ENCODE measurements at places on chromosomes 6 and 20.

DNA sequence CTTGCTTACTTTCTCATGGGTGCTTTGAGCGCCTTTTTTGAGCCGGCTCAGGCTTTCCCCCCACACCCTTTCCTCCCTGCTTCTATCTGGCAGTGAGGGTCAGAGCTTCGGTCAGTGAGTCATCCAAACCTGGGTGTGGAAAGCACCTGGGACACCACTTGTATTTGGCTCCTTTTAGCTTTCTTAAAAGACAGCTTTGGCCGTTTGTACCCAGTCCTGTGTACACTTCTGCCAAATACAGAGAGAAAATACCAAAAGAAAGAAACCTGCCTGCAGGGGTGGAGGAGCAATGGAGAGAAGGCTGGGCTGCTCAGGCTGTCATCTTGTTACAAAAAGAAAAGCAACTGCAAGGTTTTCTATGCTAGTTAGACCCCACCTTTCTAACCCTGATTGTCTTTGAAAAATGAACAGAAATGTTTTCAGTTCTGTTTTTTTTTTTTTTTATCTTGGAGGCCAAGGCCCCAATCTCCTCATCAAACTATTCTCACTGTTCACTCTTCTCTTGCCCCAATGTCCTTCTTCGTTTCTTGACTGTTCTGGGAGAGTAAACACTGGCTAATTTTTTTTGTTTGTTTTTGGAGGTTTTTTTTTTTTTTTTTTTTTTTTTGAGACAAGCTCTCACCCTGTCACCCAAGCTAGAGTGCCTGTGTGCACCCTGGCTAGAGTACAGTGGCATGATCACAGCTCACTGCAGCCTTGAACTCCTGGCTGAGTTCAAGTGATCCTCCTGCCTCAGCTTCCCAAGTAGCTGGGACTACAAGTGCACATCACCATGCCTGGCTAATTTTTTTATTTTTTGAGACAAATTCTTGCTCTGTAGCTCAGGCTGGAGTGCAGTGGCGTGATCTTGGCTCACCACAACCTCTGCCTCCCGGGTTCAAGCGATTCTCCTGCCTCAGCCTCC lies 76.4 kb downstream of the SSR1 start:
- no peak for DNase-seq

GRCh38 chr6:95280686-95281273 lies 296.6 kb upstream of the MANEA start:
- no peak for DNase-seq

DNA sequence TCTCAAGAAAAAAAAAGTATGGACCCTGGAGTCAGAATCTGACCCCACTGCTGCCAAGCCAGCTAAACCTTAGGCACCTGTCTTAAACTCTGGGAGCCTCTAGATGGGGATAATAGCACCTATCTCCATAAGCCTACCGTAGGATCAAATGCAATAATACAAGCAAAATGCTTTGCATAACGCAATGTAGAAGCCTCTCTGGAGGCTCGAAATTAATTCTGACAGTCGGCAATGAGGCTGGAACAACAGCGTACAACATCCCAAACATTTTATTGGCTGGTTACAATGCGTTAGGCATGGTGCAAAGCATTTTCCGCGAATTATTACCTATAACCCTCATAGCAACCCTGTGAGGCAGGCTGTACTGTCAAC lies 521 bp downstream of the CDK5RAP1 start:
- no peak for DNase-seq

DNA sequence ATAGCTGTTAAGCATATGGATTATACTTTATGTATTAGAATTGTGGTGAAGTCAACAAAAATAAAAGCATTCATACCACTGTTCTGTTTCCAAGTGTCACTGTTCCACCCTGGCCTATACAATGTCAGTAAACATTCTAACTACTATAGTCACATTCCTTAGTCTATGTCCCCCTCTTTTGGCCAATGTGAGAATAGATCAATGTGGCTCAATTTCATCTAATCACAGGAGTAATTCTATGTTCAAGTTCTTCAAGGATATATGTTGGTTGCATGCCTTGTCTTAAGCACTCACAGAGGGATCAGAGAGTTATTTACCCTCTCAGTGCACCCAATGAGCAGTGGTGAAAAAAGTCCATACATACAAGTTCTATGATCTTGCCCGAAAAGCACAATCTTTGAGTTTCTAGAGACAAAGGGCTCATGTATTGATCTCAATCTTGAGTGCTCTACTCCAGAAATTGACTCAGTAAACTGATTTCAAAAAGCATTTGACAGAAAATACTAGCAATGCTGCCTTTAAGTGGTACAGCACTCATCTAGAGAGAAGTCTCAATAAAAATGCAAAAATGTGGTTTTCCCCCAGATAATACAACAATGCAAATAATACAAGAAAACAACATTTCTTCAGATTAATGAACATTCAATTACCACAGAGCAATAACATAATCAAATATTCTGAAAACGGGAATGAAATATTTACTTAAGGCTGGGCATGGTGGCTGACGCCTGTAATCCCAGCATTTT lies 16.5 kb downstream of the SMLR1 start:
- DNase-seq: no peak

DNA sequence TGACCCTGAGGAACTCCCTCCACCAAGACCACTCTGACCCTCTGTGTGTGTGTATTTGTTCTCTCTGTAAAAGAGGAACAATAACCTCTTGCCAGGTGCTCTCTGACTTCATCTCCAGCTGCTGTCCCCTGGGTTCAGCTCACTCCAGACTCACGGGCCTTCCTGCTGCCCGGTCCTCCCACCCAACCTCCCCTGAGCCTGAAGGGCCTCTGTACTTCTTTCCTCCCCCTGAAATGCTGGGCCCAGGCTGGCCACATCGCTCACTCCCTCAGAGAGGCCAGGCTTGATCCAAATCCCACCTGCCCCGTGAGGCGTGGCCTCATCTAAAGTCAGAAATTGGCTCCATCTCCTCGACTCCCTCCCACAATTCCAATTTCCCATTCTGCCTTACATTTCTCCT lies 202.4 kb downstream of the PRKN start:
- no peak for DNase-seq

DNA sequence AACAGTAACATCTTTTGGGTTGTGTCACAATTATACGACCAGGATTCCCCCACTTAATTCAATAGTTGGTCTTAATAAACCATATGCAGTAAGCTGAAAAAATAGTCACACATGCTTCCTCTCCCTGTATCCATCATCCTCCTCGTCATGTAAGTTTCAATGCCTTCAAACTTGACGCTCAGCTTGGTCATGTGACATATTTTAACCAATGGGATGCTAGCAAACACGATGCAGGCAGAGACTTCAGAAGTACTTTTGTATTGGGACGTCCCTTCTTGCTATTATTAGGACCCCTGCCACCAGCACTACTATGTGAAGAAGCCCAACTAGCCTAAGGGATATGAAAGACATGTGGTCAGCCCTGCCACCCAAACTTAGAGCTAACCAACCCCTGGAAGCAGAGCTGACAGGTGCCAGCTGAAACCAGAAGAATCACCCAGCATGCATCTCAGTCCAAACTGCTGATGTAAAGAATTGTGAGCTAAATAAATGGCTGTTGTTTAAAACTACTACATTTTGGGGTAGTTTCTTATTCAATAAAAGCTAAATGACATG lies 49.3 kb downstream of the CGA start:
- no peak for DNase-seq

DNA sequence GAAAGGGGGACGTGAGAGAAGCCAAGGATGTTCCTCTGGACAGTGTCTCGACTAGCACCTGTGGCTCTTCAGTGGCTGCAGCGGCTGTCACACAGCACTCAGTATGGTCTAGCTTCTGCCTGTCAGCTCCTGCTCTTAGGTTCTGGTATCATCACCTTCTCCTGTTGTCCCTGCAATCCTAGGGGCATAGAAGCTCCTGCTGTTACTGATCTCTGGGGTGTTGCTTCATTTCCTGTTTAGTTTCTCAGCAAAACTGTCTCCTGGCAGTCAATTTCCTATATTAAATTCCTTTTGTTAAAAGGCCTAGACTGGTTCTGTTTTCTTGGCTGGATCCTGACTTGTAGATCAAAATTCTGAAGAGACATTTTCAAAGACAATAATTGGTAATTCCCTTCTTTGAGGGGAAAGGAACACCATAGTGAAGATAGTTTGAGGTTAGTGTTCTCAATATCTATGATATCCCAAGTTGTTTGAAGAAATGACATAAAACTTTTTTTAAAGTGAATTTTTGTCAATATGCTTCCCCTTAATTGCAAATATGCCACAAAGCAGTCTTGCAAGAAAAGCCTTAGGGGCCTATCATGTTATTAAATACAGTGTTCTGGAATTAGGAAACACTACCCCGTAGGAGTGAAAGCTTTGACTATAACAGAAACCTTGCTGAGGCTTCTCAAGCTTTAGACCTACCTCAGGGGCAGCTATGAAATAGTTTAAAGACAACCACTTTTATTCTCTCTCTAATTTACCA lies 148.5 kb downstream of the KIF6 start:
- DNase-seq: no peak

GRCh38 chr20:40869218-40870147 lies 159.1 kb upstream of the TOP1 start:
- DNase-seq: no peak

DNA sequence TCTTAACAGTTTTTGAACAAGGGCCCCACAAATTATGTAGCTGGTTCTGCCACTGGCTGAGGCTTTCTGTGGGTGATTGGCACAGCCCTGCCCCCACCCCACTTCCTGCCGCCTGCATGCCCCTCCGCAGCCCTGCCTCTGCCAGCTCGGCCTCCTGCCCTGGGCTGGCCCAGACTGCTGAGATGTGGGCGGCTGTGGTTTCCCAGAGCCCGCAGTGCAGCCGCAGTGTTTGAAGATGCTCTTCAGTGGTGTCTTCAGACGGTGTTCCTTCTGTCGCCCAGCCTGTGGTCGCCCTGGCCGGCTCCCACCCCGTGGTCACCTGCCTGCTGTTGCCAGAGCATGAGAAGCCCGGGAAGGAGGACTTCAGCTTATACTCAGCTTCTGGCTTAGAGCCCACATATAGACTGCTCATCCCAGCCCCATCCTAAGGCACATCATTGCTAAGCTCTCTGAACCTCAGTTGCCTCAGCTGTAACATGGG lies 154.3 kb downstream of the VEGFA start:
- DNase-seq: no peak

- no peak for DNase-seq
Observed at GRCh38 chr6:116450769-116451740, 10.1 kb upstream of the CALHM6 start.

- no peak for DNase-seq
Observed at GRCh38 chr6:157385482-157385881, 4.5 kb downstream of the ZDHHC14 start.

DNA sequence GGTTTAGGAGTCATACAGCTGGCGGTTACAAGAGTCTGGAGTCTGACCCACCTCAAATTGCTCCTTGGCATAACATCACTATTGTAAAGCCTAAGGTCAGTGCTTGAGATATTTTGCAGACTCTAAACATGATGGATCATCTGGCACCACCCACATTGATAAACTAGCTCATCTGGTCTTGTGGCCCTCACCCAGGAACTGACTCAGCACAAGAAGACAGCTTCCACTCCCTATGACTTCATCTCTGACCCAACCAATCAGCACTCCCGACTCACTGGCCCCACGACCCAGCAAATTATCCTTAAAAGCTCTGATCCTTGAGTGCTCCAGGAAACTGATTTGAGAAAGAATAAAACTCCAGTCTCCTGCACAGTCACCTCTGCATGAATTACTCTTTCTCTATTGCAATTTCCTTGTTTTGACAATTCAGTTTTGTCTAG lies 115.9 kb downstream of the CD24 start:
- DNase-seq: no peak

DNA sequence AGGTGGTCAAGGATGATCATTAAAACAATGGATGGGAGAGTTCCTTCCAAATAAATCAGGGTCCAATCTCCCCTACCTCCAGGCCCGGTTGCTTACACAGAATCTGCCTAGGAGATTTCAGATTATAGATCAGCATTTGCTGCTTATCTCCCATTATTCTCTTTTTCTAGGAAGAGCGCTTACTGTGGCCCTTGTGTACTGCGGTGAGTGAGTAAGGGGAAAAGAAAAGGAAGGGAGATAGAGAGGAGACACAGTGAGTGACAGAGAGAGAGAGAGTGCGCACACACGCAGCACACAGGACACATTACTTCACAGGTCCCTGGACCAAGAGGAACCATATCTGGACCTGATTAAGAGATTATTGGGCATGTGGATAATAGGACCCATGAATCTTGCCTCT lies 6.2 kb downstream of the LATS1 start:
- DNase-seq: no peak

DNA sequence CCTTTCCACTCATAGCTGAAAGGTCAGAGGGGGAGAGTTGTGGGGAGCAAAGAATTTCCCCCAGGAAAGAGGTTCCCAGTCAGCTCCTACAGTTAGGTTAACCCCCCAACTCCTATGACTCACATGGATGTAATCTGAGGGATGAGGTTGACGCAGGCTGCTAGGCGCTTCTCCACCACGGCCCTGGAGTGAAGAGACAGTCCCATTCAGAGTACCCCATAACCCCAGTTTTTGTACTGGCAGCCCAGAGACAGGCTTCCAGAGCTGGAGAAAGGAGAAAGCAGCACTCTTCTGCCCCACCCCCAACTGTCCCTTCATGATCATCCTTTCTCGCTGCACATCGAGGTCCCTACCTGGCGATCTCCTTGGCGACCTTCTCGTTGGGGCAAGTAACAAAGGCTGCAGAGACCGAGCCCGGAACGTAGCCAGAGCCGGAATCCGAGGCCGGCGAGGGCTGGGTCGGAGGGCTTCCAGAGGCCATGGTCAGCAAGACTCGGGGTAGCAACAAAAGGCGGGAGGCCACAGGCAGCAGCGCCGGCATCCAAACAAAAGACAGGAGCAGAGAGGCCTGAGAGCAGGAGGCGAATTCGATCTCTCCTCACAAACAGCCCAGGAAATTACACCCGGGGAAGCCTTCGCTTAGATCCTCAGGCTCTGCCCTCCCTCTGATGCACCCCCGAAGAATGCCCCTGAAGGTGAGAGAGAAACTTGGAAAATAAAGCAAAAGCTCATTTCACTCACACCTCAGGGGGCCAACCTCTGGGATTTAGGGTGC lies 592 bp downstream of the CUTA start:
- no peak for DNase-seq

- DNase-seq: no peak
Observed at GRCh38 chr6:25972902-25973301, 10.3 kb downstream of the TRIM38 start.

DNA sequence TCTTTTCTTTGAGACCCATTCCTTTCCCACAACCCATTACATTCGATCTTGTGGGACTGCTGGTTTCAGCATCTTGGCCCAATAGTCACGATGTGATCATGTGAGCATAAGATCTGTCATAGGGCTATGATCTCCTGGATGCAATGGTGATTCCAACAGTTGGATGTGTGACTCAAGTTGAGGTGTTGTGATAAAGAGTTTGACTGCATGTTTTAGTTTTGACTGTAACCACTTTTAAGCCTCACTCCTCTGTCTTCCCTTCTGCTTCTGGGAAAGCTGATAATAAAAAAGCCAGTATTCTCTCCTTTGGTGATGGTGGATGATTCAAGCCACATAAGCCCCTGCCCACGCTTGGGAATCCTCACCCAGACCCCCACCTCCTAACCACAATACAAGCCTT lies 117.0 kb upstream of the ASCC3 start:
- no peak for DNase-seq

DNA sequence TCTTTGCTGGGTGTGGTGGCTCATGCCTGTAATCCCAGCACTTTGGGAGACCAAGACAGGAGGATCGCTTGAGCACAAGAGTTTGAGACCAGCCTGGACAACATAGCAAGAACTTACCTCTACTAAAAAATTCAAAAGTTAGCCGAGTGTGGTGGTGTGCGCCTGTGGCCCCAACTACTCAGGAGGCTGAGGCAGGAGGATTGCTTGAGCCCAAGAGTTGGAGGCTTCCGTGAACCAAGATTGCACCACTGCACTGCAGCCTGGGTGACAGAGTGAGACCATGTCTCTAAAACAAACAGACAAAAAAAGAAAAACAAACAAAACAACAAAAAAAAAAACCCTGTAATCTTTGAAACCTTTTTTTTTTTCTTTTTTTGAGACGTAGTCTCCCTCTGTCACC lies 67.5 kb downstream of the CAP2 start:
- no peak for DNase-seq

Measured in D721Med (cell line).